ENCODE measurements at places on chromosomes 6 and 20.

- no peak for DNase-seq
Measured at GRCh38 chr6:168315596-168315995, 4.0 kb downstream of the DACT2 start.

DNA sequence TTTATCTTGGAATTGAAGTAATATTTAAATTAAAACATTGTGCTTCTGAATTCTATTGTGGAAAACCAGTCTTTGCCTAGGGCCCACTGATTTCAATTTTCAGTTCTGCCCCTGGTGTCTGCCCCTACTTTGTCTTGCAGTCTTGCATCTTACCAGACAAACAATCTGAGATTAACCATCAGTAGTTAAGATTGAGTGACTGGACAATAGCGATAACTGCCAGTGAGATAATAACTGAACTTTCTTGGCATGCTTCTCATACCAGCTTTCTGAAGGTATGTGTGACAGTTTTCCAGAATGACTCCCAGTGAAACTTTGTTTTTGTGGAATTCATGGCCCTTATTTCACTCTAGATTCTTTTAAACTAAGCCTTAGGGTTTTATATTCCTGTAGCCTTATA is 53.5 kb downstream of the KCNQ5 start:
- no peak for DNase-seq

- no peak for DNase-seq
Measured at GRCh38 chr6:143707697-143708096, 29.9 kb downstream of the PHACTR2 start.

DNA sequence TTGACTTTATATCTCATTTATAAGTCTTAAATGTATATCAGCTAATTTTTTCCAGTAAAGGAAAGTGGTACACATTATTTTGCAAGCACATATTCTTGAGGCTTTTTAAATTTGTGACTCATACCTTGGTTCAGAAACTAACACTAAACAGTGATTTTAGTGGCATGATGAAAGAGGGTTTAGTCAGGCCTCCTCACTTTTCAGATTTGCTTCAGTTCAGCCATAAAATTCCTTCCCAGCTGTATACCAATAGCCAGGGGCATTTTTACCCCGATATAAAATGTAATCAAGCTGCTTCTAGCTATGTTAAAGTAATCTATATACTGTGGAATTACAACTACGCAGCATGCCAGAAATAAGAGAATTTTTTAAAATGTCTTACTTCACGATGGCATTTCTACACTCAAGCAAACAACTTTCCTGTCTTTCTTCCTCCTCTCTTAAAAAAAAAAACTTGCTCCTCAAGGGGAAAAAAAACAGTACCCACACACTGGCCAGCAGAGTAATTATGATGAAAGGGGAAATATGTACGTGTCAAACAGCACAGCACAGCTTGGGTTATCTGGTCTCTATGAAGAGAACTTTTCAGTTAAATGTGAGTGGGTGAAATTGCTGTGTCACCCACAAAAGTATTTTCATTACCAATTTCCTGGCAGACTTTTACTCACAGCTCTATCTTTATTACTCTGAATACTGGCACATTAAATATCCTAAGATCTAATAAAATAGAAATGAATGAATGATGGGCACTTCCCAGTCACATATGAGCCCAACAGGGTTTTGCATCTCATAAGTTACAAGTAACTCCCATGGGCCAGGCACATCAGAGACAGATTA is 244.8 kb upstream of the TENT5A start:
- DNase-seq = no peak

- no peak for DNase-seq
Measured at GRCh38 chr6:32116674-32117073, 7.5 kb upstream of the TNXB start.

- no peak for DNase-seq
Measured at GRCh38 chr6:131951576-131952230, 531 bp upstream of the CCN2 start.
